Uterus (tissue), 4 donors: ENCODE measurements at places on chromosomes 5 and 9. TPM values are rescaled to one million over a fixed set of nuclear protein-coding genes. Genes with fewer than 3 reads are reported as not detected.

DNA sequence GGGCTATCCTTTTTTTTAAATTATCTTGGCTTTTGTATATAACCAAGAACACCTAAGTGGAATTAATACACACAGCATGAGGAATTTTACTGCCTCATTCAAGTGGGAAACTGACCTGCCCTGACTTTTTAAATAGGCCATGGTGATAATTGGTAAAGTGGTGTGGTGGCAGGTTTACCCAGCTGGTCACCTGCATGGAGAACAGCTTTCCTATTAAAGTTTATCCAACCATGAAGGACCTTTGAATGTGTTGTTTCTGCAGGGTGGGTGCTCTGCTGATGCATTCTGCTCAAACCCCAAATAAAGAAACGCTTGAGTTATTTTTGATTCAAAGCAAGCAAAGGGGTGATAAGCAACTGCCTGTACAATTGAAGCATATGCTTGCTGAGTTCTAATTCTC lies 261.0 kb upstream of the GRIN3A start:
- H3K4me1 ChIP-seq: no peaks in the 10 kb centered on the region
- DNase-seq: no peak
- H3K27ac ChIP-seq: no peak overlapping the region
- no peaks in the 10 kb centered on the region for H3K36me3 ChIP-seq

DNA sequence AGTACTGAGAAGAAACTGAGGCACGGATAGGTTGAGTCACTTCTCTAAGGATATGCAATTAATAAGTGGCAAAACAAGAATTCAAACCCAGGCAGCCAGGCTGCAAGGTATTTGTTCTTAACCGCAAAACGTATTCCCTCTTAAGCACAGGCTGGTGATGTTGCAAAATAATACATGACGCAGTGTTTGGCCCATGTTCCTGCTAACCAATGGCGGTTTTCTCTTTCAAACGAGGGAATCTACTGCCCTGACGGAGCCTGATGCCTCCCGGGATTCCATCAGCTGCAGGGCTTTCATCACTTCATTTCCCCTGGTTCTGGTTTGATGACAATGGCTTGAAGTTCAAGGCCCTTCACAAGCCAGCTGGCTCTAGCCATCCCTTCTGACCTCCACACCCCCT lies 154.8 kb downstream of the SLIT3 start:
- no peaks in the 10 kb centered on the region for H3K36me3 ChIP-seq
- H3K27me3 ChIP-seq: no peaks in the 10 kb centered on the region
- no peak for DNase-seq
- H3K27ac ChIP-seq: no peak overlapping the region

CD72 gene
- 2.8 TPM for total RNA-seq

GRCh38 chr5:22662391-22662790 lies 190.8 kb downstream of the CDH12 start:
- no peak overlapping the region for H3K27ac ChIP-seq
- DNase-seq: no peak
- H3K4me1 ChIP-seq: no peaks in the 10 kb centered on the region

GRCh38 chr5:34608859-34609648 lies 47.1 kb upstream of the RAI14 start:
- H3K27me3 ChIP-seq: no peaks in the 10 kb centered on the region
- DNase-seq: peak; percentile 73
- no peaks in the 10 kb centered on the region for H3K4me1 ChIP-seq
- H3K36me3 ChIP-seq: no peaks in the 10 kb centered on the region
- H3K27ac ChIP-seq: peak overlapping the region; percentile 66

DNA sequence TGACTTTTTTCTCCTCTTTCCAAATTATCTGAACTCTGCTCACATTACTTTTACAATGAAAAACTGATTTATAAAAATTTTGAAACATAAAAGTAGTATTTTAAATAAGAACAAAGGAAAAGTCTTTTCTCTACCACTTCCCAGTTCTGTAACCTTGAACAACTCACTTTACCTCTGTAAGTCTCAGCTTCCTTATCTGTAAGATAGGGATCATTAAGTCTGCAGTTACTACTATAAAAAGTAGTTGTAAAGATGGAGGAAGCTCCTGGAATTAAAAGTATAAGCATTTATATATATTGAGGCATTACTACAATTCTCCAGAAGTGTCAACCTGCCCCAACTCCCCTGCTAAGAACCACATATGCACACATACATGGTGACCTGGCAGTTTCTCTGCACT lies 88.0 kb downstream of the TTC39B start:
- H3K4me3 ChIP-seq: no peak overlapping the region
- H3K4me1 ChIP-seq: no peaks in the 10 kb centered on the region
- H3K27me3 ChIP-seq: no peaks in the 10 kb centered on the region
- no peak overlapping the region for H3K27ac ChIP-seq
